ENCODE measurements at places on chromosomes 4 and X.

- DNase-seq = no peak
Measured at GRCh38 chr4:48639807-48640206, 140.3 kb downstream of the FRYL start.

- peak; percentile 80 for DNase-seq
Measured at GRCh38 chr4:78776729-78777575, 802 bp downstream of the BMP2K start.

DNA sequence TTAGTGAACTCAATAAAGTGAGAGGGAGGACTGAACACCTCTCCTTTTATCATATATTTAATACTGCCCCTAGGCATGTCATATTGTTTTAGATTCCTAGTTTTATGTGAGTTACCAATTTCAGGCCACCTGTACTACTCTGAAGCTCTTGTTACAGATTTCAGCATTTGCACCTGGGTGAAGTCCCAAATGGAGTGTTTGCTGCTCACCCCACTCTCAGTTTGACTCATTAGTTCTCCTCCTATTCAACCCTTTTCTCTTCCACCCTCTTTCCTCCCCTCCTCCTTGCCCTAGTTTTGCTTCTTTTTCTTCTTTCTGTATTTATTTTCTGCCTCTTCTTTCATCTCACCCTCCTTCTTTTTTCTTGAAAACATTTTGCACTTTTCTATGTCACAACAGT, 1852.2 kb upstream of the IGFBP7 start:
- DNase-seq = no peak

GRCh38 chrX:16516232-16516876, 133.6 kb upstream of the S100G start:
- no peak for DNase-seq

DNA sequence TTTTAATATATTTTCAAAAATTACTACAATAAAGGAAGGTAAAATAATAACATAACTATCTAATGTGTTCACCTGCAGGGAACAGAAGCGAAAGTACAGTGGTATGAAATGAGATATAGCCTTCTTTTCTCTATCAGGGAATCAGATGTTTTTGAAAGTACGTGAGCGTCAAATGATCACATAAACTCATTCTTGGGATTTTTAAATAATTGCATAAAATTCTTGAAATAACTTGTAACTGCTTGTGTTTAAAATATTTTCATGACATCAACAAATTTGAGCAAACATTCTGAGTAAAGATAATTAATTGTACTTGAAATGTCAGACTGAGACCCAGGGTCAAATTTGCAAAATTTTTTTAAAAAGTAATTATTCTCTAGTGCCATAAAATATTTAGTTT, 193.5 kb upstream of the NEIL3 start:
- DNase-seq = no peak

DNA sequence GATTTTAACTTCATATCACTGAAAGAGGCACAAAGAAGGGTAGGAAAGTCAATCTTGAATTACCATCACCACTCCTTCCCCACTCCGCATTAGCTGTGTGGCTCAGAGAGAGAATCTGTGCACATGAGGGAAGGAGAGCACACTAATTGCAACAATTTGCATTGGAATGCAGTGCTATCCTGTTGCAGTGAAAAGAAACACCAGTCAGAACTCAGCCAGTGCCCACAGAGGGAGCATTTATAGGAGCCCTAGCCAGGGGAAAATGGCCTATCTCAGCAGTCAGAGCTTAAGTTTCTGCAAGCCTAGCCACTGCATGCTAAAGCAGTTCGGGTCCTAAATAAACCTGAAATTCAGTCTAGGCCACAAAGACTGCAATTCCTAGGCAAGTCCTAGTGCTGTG, 159.4 kb upstream of the AR start:
- DNase-seq = peak; percentile 27

GRCh38 chrX:126701380-126701779, 118.1 kb upstream of the PRR32 start:
- DNase-seq = no peak

DNA sequence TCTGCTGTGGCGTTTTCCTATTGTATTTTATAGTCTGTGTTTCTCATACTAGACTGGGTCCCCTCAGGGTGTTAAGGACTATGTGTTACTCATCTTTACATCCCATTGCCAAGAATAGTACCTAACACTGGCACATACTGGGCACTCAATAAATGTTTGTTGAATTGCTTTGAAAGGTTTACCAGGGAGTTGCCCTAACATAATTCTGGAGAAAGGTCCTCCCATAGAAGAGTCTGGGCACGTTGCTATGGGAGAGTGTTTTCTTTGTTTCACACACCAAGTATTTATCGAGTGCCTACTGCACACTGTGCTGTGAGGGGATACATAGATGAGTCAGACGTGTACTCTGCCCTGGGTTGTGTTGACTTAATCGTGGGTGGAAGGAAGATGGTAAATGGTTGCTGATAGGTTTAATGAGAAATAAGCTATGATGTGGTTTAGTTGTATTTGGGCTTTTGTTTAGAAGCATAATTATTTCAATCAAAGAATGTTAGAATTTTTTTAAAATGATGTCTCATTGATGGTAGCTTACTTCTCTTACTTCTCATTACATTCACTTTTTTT, 42.9 kb downstream of the AFF1 start:
- no peak for DNase-seq

GRCh38 chrX:40149286-40150175, 51.8 kb upstream of the BCOR start:
- peak; percentile 16 for DNase-seq

DNA sequence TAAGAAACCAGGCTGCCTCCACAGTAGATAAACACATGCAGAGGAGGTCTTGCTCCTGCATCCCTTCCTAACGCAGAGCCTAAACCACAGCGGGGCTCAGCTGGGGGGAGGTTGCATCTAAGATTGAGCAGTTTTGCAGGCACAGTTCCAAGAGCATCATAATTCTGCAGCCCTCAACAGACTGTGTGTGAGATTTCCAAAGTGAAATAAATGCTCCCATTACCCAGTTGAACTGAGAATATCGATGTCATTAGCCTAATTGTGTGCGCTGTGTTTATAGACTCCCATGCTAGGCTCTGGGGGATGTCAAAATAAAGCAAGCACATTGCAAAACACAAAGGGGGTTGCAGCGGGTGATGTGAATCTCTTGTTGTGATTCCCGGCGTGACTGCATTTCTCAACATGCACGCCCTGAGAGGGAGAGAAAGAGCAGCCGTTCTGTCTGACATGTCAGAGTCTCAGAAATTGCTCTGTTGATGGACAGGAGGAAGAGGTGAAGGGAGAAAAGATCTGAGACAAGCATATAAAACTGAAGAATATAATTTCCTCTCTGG, 150.0 kb upstream of the PSAPL1 start:
- no peak for DNase-seq

DNA sequence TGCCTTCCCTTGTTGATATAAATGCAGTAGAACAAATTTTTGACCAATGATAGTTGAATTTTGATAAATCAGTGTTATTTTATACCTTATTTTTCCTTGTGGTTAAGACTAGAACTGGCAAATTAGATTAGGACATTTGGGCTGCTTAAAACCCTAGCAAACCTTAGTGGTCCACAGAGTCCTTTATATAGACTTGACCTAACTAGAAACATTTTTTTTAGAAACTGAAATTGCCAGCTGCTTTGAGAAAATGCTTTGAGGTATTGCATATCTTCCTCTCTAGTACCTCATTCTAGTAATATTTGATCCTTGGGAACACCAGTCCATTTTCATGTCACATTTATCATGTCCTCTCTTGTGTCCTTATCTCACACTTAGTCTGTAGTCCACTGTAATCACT, 580.3 kb downstream of the FSTL5 start:
- no peak for DNase-seq

- no peak for DNase-seq
Measured at GRCh38 chr4:144090744-144091143, 49.8 kb downstream of the GYPA start.

DNA sequence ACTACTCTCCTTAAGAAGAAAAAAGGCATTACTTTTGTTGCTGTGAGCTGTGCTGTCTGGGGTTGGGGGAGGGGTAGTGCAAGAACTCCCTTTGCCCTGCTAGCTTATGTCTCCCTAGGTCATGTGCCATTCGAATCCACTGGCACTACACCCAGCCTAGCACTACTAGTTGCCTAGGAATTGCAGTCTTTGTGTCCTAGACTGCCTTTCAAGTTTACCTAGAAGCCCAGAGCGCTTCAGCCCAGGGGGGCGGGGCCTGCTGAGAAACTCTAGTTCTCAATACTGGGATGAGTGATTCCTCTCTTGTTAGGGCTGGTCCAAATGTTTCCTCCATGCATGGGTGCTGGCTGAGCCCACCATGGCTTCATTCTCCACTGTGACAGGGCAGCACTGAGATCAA, 1011.5 kb downstream of the PCDH19 start:
- peak; percentile 3 for DNase-seq
